ENCODE measurements at places on chromosomes 11 and 22.

- DNase-seq = no peak
Measured at GRCh38 chr22:45867906-45868555, 108.9 kb downstream of the WNT7B start.

DNA sequence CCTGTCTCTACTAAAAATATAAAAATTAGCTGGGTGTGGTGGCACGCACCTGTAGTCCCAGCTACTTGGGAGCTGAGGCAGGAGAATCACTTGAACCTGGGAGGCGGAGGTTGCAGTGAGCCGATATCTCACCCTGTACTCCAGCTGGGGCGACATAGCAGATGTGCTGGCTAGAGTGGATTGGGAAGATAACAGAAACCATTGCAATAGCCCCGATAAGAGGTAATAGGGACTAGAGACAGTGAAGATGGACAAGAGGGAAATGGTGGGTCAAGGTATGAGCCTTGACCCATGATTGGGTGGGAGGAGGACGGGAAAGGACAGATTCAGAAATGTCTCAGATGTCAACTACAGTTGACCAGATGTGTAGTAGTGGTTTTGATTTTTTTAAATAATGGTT lies 6.1 kb downstream of the SWAP70 start:
- DNase-seq = no peak

DNA sequence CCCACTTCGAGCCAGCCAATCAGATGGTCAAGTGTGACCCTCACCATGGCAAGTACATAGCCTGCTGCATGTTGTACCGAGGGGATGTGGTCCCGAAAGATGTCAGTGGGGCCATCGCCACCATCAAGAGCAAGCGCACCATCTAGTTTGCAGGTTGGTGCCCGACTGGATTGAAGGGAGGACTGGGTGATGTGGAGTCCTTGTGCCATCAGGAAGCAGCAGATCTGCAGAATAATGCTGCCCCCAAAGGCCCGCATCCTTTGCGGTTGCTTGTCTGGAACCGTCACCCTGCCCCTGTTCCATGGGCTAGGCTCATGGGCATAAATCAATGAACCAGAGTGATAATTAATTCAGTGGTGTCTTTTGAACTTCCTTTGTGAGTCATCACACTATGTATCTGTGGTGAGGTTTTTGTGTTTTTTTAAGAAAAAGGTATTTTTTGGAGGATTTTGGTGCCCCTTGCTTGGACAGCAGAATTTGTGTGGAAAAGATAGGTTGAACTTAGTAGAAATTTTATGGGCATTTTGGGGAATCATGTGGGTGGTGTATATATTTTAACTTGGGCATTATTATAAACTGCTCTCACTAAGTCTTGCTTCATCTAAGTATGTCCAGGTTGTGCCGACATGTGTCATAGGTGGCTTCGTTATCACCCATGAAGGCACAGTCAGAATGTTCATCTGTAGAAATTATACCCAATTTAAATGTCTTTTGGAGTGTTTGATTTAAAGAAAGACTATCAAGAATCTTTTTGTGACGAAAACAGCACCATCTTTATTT lies 22.3 kb downstream of the LRRC74B start:
- no peak for DNase-seq

- DNase-seq = no peak
Measured at GRCh38 chr11:69305885-69306540, 12.1 kb downstream of the MYEOV start.
